ENCODE measurements at places on chromosomes 6 and 20.

DNA sequence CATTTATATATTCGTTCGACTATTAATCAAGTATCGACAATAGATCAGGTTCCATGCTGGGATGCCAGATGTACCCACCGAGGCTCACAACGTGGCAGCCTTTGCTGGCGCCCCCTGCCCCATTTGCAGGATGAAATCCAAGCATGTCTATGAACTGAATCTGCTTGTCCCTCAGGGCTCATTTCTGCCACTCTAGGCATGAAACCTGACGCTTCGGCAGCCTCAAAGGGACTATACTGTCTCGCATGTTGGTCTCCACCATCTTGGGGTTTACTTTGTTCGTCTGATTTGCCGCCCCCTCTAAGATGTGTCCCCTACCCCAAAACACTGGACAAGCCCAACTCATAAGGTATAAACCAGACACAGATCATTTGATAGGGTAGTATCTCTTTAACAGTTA lies 36.7 kb downstream of the HUS1B start:
- no peak for DNase-seq

DNA sequence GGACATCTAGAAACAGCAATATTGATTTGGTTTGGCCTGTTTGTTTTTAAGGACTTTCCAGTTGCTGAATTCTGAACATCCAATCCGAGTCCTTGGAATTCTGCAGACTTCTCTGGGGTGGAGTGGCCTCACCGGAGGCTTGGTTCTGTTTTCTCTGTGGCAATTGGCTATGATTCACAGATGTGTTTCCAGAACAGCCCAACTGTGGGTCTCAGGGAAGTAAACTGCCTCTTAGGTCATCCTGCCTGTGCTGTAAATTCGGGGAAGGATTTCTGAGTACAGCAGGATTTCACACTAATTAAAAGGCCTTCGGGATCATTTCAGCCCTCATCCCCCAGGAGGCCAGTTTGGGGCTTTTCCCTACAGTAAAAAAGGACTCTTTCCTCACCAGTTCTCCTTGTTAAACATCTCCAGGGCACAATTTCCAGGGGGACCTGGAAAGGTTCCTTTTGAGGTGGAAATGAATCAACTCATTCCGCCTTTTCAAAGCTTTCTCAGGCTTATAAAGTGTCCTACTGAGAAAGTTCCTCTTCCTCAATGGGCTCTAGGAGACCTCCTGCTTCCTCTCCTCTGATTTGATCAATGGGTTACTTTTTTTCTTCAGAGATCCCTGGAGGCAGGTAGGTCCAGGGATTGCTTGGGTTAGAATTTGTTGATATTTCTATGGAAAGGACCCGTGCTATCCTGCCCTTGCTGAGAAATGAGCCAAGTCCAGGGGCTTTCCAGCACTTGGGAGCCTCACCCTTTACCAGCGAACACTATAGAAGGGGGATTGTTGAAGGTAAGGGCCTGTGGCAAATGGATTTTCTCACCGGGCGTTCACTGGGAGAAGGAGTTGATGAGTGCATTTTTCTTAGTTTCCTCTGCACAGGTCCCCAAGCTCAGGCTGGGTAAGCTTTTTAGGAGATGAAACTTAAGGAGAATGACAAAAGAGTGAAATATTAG lies 114.6 kb downstream of the CLIC5 start:
- no peak for DNase-seq

DNA sequence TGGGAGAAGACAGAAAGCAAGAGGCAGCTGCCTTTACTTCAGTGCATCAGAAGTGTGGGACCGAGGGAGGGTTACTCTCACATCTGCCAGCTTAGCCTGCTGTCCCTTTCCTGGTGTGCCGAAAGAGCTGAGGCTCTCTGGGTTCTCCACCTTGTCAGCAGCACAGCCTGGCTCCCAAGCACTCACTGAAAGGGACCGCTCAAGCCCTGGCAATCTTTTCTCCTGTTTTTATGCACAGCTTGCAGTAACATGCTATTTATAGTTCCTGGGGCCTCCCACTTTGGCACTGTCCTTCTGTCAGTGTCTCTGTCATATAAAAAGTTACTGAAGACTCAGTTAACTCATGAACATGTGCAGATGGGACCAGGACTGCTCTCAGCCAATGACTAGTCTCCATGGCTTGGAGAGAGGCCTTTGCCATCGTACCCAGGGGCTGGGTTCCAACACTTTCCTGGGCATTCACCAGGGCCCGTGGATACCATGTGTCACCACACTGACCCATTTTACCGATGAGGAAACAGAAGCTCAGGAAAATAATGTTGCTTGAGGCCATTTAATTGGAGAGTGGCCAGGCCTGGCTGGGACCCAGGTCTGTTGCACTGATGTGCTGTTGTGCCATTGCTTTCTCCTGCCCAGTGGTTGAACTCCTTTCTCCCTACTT lies 46.2 kb downstream of the PANK2 start:
- no peak for DNase-seq

DNA sequence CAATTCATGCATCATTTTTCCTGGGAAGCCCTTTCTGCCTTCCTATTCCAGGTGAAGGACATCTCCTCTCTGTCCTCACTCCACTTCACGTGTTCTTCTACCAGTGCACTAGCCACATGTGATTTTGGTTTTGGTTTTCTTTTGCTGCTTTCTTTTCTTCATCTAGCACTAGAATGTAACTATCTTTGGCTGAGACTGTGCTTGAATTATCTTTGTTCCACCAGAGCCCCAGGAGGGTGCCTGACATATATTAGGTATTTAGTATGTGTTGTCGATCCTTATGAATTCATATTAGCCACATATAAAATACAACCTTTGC lies 79.9 kb downstream of the VGLL2 start:
- DNase-seq = no peak

DNA sequence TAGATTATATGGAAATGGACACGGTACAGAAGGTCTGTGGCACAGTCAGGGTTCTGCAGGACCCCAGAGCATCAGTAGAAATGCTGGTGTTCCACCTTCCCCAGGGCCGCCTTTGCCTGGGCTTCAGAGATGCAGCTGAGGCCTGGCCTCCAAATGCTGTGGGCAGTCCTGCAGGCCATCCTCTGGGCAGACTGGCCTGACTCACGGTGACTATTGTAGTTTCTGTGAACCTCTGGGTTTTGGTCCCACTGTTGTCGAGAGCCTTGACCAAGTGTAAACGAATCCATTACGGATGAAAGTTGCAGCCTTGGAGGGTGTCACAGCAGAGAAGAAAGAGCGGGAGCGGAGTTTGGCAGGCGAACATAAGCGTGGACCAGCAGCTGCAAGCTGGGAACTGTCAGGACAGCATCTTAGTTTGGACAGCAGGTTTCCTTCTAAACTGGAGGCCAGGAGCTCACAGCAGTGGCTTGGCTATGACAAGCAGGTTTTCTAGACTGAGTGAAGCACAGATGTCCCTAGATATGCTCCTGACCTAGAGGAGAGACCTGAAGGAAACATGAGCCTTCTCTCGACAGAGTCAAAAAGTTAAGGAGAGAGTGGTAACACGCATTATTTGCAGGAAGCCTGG lies 46.2 kb upstream of the BCLAF1 start:
- DNase-seq = no peak

DNA sequence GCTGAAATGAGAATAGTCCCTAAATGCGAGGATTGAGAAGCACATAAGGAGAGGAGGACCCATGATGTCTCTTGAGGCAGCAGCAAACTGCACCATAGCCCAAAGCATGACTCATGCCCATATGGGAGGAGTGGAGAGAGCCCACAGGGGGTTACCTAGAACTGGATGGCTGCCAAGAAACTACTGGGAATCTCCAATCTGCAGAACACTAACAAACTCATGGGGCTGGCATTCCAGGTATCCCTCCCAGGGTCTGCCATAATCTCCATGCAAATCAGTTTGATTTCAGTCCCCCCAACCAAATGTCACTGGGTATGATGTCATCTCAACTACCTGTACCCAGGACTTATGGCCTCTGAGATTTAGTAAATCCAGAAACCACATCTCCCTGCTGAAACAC lies 410.5 kb downstream of the PTPRT start:
- DNase-seq = no peak

- no peak for DNase-seq
These were observed 191.7 kb downstream of the FOXC1 start for GRCh38 chr6:1801401-1801800.

- DNase-seq = no peak
These were observed 405.9 kb upstream of the BTBD3 start for GRCh38 chr20:11511821-11512220.

- no peak for DNase-seq
These were observed 62.0 kb downstream of the TRERF1 start for GRCh38 chr6:42389736-42390135.

GRCh38 chr6:101083533-101084175 lies 202.5 kb upstream of the ASCC3 start:
- no peak for DNase-seq

GRCh38 chr20:36230019-36230418 lies 6.3 kb upstream of the AAR2 start:
- DNase-seq = no peak
